ENCODE measurements at places on chromosomes 16 and 17.

DNA sequence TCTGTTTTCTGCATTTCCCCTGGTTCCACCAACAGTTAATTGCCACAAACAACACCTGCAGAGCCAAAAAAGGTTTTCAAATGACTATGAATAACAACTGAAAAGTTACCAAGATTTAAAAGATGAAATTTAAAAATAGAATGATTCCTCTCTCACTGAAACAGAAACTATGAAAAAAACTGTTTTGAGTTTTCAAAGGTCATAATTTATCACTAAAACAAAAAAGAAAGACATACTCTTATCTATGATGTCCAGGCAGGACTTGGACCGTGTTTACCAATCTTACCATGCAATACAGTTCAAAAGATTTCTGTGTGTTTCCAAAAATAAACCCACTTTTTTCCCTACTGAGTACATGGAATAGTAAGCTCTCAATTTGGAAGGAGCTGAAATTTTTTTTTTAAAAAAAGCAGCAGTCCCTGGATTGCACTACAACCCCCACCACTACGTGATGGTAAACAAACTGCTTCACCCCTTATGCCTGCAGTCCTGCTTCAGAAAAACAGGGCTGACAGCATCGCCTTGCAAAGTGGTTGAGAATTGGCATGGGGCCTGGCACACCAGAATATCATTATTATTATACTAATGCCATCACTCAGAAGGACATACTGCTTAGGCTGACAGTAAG lies 8.5 kb downstream of the TXNDC11 start:
- DNase-seq = no peak

- peak; percentile 30 for DNase-seq
These were observed 361.8 kb upstream of the CDH5 start for GRCh38 chr16:66004699-66005098.

DNA sequence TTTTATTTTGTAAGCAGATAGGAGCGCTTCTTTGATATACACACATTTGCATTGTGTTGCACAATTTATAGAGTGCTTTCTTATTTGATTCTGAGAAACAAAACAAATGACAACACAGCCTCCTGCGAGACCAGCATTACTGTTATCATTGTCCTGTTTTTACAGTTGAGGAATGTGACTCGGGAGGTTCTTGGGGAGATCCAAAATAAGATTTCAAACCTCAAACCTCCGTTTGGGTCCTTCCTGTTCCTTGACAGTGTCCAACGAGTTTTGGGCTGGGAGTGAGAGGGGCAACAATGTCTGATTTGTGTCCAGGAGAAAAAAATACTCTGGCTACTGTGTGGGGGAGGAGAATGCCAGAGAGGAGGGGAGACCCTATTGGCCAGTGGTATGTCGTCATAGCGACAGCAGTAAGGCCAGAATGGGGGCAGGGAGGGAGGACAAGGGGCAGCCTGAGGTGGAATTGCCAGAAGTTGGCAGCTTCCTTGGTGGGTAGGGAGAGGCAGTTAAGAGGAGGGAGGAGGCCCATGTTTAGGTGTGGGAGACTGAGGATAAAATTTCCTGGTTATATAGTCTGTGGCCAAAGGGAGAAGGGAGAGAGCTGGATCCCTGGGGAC lies 45.5 kb downstream of the TMEM132E start:
- no peak for DNase-seq

DNA sequence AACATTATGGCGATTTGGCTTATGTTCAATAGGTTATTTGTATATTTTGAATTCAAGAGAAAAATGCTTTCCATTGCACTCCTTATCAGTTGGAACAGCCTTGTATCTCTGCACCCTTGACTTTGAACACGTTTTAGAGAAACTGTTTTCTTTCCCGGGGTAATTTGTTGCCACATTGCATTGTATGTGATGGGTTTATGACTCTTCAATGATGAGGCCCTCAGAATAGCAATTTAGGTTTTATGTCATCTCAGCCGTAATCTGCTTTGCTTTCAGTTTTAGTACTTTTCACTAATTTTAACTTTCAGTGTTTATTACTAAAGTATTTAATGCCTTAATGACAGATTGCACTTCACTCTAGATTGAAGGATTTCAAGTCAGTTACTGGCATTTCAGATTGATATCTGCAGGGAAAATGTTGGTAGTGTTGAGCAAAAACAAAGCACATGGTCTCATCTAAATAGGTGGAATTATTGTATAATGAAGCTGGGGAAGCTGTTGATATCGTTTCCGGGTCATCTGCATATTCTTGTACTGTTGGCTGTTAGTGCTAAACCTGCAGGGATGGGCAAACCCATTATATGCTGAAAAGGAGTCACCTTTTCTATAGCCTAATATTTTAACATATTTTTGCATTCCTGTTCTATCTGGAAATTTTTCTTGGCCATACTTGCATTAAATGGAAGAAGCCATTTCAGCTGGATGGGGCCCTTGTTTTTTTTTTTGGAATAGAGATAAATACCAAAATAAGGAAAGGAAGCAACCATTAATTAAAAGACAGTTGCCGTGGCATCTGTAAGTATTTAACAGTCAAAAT lies 2.0 kb downstream of the LUC7L3 start:
- peak; percentile 44 for DNase-seq

DNA sequence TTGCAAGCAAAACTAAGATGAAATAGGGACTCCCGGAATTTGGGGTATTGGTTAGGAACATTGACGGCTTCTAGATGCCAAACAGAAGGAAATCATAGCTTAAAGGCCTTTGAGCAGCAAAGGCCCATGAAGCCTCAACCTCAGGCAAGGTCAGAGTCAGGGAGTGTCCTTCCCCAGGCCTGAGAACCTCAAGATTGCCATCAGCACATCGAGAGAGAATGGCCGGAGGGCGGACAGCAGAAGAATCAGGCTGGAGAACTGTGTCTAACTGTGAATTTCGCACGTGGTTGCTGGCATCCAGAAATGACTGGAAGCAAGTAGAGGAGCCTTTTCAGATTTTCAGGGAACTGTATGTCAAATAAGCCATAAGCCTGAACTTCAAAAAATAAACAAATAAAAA lies 24.8 kb upstream of the ANKRD40CL start:
- no peak for DNase-seq

DNA sequence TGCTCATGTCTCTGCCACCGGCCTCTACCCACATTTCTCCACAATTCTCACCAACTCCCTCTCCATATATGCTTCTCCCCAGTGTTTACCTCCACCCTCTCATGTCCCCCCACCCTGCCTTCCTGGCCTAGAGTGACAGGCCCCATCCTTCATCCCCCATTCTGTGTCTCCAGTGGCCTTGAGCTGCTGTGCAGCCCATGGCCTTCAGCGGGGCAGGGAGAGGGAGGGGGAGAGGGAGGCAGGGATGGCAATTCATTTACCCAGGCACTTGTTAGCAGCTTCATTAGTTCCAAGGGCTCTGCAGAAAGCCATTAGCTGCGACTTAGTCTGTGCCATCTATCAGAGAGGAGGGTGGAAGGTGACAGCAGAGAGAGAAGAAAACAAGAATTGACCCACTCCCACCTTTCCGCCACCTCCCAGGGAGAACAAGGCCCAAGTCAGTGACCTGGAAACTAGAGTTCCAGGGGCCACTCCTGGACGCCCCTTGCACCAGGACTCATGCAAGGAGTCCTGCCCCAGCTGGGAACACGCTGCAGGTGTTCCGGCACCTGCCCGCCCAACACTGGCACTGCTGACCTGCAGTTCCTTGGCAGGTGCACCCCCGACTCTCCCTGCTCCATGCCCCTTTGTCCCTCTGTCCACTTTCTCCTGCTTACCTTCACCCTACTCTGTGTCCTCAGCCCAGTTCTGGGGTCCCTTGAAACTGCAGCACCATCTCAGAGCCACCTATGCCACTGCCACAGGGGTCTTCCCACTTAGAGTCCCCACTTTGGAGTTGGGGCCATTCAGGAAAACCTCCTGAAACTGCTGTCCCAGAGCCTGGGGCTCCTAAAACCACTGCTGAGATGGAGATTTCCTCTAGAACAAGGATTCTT lies 23.5 kb upstream of the PYY start:
- DNase-seq = no peak

DNA sequence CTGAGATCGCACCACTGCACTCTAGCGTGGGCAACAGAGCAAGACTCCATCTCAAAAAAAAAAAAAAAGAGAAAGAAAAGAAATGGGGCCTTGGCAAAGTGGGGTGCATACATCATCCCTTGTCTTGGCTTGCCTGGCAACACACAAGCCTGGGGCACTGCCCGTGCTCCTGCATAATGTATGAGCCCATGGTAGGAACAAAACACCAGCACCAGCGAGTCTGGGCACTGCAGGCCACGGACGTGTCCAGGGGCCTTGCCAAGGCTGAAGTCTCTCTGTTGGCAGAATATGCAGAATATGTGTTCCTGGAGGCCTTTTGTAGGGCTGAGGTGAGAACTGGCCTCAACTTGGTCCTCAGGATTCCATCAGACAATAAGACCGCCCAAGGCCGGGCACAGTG lies 15.7 kb upstream of the ALDOA start:
- no peak for DNase-seq

GRCh38 chr16:49499414-49499785 lies 125.8 kb downstream of the C16orf78 start:
- no peak for DNase-seq

DNA sequence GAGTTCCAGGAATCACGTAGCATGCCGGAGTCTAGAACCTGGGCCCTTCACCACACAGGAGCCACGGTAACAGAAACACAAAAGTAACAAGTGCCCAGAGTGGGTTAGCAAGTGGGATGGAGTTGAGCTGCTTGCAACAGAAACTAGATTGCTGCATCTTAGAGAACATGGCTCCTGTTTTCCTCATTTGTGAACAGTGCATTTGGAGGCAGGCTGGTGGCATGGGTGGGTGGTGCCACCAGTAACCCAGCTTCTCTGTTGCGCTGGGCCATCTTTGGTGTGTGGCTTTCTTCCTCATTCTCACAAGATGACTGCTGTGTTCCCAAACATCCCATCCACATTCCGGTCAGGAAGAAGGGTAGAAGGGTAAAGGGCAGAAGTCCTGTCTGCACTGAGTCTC lies 95.5 kb downstream of the KATNIP start:
- DNase-seq = no peak

DNA sequence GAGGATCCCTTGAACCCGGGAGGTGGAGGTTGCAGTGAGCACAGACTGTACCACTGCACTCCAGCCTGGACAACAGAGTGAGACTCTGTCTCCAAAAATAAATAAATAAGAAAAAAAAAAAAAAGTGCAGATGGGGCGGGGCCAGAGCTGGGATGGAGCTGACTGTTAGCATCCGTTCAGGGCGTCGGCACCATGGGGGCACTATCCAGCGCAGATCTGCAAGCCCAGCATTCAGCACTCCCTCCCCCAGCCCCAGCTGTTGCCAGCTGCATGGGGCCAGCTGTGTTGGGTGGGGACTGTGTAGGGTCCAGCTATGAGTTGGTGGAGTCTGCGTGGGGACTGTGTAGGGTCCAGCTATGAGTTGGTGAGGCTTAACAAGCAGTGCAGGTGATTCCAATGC lies 13.3 kb downstream of the GPRC5C start:
- DNase-seq = no peak

DNA sequence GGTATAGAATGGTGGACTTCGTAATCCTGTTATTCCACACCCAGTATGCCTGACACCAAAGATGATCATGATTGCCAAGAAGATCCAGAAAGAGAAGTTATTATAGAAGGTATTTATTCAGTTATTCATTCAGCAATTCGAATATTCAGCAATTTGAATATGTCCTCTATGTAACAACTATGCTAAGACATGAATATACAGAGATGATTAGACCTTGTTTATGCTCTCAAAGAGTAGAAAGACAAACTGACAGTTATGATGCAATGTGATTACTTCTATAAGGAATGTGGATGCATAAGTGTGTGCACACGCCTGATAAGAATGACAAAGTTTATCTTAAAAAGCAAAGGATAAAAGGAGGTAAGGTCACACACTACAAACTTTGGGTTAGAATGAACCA lies 218.1 kb downstream of the CDH11 start:
- DNase-seq = no peak

GRCh38 chr17:63550817-63551639 lies 751 bp downstream of the DCAF7 start:
- peak; percentile 45 for DNase-seq

DNA sequence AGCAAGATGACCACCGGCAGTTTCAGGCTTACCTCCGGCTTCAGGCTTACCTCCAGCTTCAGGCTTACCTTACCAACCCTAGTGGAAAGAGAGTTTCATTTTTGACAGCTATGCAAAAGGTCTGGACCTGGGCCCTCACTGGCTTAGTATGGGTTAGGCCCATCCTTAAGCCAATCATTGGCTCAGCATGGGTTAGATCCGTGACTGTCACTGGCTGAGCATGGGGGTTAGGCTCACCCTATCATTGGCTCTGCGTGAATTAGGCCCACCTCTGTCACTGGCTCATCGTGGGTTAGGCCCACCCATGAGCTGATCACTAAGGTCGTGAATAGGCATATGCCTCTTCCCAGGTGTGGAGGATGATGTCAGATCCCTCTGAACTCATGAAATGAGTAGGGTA lies 8.1 kb downstream of the NDE1 start:
- DNase-seq = no peak

DNA sequence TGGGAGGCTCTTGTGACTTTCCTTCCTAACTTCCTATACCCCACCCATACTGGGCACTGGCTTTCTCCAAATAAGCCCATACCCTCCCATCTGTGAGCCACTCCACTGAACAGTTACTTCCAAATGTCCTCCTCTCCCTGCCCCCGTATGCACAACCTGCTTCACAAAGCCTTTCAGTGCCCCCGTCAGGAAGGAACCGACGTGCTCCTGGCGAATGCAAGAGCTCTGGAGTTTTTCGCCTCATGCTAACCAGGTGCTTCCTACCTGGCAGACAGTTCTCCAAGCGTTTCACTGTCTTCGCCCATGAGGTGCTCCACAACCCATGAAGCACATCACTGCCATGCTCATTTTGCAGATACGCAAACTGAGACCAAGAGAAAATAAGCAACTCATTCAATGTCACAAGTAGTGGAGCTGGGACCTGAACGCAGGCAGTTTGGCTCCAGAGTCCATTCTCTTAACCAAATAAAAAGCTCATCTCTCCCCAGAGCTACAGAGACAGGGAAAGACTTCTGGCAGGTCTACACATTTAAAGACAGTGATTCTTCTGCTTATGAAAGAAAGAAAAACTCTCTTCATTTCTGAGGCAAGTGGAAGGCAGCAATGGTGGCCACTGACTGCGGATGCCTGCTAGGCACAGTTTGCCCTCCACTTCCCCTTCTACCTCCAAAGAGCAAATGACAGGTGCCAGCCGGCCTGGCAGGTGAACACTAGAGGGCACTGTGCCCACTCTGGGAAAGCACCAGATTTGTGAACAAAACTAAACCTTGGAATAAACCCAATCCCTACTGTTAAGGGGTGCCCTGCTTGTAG lies 23.8 kb downstream of the SPHK1 start:
- DNase-seq = peak; percentile 52

All from fibroblast of villous mesenchyme (primary cell).